ENCODE measurements at places on chromosomes 16 and 17. TPM values are rescaled to one million over a fixed set of nuclear protein-coding genes. Genes with fewer than 3 reads are reported as not detected.

Gene ARL5C
- not detected for total RNA-seq

Gene NXPH3
- not detected for total RNA-seq

Gene BRICD5
- total RNA-seq, result 5.7 TPM

Gene PPP1R1B
- total RNA-seq, result not detected

Gene ZACN
- 0.30 TPM for total RNA-seq

Gene SHBG
- not detected for total RNA-seq

Gene MT1A
- total RNA-seq, result not detected

Gene SYCE1L
- total RNA-seq, result 14.1 TPM

Gene TMED6
- 2.9 TPM for total RNA-seq

Gene SLC2A4
- total RNA-seq, result not detected

Gene HAP1
- total RNA-seq, result not detected

Gene KRTAP1-5
- total RNA-seq, result not detected

Gene RHBDL3
- total RNA-seq, result not detected

Gene PIK3R6
- total RNA-seq, result 4.2 TPM

Gene KRT40
- not detected for total RNA-seq

Gene MAPK7
- total RNA-seq, result 38.1 TPM

Gene TBC1D3K
- not detected for total RNA-seq

Gene XPO6
- total RNA-seq, result 425 TPM

Gene TBC1D3G
- total RNA-seq, result not detected

Gene TOM1L1
- total RNA-seq, result 0.66 TPM

Gene TBX21
- total RNA-seq, result 4.5 TPM

Gene HCRT
- not detected for total RNA-seq

Gene TNFSF13
- 45.6 TPM for total RNA-seq

Gene CTRB2
- not detected for total RNA-seq

Gene CIBAR2
- total RNA-seq, result not detected

Gene ASGR2
- total RNA-seq, result 15.0 TPM

Gene DOC2B
- total RNA-seq, result 0.27 TPM

Gene GRAP
- 84.4 TPM for total RNA-seq

Gene USP32
- total RNA-seq, result 31.6 TPM

Gene SLC13A2
- total RNA-seq, result not detected

Gene TXNDC17
- total RNA-seq, result 18.5 TPM

Gene NGFR
- 0.07 TPM for total RNA-seq

Gene MYH2
- total RNA-seq, result not detected

Gene TMEM98
- total RNA-seq, result not detected

Gene OR1F1
- not detected for total RNA-seq

Measured in naive thymus-derived CD4-positive, alpha-beta T cell (primary cell).